A549 treated with ZK216348 at 1 μM for 4 hours (cell line): ENCODE measurements at places on chromosomes 3 and 15. TPM values are rescaled to one million over a fixed set of nuclear protein-coding genes. Genes with fewer than 3 reads are reported as not detected.

Gene ABHD6
- total RNA-seq, result 9.3 to 11.9 TPM (median 11.4 TPM) in 5 replicates

Gene ARGFX
- total RNA-seq, result not detected in 5 replicates

Gene CHST14
- total RNA-seq, result 13.0 to 21.4 TPM (median 18.1 TPM) in 5 replicates

Gene CCDC191
- 1.4 to 3.7 TPM (median 1.9 TPM) in 5 replicates for total RNA-seq

Gene TRMT10C
- 18.7 to 44.6 TPM (median 33.3 TPM) in 5 replicates for total RNA-seq

Gene NLGN1
- total RNA-seq, result not detected in 5 replicates

Gene KY
- total RNA-seq, result 0.07 to 0.25 TPM (median 0.20 TPM) in 3 of 5 replicates, not detected in the others

Gene TGM4
- 0.08 to 0.12 TPM in 2 of 5 replicates, not detected in the others for total RNA-seq

Gene IP6K1
- 13.7 to 26.5 TPM (median 21.9 TPM) in 5 replicates for total RNA-seq

Gene LYZL4
- total RNA-seq, result not detected in 5 replicates

Gene TMIE
- 0.09 to 0.11 TPM in 2 of 5 replicates, not detected in the others for total RNA-seq

Gene DYNC1LI1
- total RNA-seq, result 38.3 to 50.9 TPM (median 39.6 TPM) in 5 replicates
